T-helper 2 cell treated with Interferon-gamma antibody and Interleukin-4, amounts not matched to agents 5 μg/mL and 100 μg/mL, for 36 hours (primary cell): ENCODE measurements at places on chromosomes 6 and 20.
A peak's percentile ranks its signal among the peaks of the same experiment; 100 is the strongest.

DNA sequence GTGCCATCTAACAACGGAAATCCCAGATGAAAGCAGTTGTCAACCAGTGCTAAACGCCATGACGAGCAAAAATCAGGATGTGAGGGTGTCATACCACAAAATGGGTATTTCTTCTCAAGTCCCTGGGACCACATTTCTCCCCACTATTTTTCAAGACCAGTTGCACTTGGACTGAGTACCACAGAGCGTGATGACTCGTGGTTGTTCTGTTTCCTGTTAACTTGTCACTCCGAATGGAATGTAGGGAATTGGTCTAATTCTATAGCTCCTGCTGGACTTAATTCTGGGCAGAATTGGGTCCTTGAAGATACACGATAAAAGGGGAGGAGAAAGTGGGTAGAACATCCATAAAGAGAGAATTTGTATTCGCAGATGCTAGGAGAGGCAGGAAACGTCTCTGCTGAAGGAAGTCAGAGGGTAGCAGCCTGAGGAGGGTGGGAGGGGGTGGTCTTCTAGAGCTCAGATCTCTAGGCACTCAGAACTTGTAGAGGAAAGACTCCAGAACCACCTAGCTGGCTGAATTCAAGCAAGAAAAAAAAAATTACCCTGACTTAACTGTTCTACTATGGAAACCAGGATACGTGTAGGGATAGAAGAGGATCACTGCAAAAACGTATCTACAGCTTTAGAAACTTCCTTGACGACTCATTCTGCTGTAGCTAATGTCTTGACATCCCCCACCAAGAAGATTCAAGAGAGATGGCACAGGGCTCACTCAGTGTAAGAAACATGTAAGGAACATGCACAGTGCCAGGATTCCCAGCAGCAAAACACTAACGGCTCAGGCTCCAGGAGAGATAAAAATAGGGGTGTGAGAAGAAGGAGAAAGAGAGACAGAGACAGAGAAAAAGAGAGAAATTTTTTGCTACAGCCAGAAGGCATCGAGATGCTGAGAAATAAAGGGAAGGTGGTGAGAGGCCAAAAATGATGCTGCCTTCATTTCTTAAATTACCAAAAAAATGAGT, 494.7 kb downstream of the CD83 start:
- no peak for DNase-seq

- DNase-seq: no peak
Observed at GRCh38 chr20:47815416-47815806, 30.1 kb upstream of the SULF2 start.

DNA sequence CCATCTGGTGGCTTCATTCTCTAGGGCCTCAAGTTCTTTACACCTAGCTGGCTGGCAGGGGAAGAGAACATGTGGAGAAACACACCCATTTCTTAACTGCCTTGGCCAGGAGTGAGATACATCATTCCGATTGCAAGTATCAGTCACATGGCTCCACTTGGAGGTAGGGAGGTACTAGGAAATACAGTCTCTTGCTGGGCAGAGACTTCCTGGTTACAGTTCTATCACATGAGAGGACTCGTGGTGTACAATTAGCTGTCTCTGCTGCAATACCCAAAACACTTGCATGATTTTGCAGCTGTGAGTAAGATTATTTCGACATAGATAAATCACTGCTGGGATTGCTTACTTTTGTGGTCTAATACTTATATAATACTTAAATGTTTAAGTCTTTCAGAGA, 51.1 kb downstream of the GTF2H5 start:
- DNase-seq: no peak

GRCh38 chr6:101102702-101103101, 221.6 kb upstream of the ASCC3 start:
- DNase-seq: no peak

DNA sequence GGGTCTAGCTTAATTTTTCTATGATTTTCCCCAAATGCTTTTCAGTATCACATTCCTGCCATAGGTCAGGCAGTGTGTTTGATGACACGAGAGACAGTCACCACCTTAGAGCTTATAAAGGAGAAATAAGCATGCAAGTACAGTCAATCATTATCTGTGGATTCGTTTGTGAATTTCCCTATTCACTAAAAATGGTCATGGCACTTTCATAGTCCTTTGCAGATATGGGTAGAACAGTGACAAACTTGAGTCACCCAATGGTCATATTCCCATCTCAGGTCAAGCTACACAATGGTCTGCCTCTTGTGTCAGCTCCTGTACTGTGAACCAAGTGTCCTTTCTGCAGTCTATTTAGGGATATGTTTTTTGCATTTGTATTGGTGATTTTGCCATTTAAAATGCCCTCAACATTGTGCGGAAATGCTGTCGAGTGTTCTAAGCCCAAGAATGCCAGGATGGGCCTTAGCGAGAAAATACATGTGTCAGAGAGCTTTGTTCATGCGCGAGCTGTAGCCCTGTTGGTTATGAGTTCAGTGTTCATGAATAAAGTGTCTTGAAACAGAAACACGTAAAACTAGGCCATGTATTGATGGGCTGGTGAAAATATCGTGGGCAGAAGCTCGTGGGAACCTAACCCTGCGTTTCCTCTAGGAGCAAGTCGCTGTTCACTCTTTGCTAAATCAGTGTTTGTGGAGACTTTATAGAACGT, 19.8 kb downstream of the SUMO4 start:
- DNase-seq: no peak

- no peak for DNase-seq
Observed at GRCh38 chr6:154569156-154569862, 58.8 kb upstream of the CNKSR3 start.

DNA sequence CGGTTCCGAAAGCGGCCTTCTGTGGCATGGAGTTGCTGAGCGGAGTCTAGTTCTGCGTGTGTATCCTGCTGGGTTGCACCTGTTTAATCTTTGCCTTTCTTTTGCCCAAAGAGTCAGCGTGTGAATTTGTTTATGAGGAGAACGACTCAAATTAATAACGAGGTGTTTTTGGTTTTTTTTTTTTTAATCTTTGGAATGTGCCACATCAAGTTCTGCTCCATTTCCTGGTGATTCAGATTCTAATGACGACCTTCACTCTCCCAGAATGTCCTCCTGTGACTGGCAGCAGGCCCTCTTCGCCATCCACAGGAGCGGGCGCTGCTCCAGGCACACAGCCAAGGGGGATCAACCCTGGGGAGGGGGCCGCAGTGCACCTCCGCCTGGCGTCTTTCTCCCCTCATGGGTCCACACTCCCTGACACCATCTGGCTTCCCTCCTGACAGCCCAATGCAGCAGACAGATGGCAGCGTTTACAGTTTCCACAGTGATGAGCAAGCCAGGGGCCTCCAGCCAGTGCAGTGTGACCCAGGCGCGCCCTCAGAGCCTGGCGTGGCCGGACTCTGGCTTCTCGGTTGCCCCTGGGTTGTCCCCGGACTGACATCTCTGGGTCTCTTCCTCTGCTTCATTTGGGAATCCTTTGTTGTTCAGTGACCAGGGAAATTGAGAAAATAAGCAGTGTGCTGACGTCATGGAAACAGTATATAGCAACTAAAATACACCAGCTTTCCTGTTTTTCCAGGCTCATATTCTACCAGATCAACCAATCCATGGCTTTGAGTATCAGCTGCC, 27.5 kb upstream of the AFDN start:
- DNase-seq: no peak

DNA sequence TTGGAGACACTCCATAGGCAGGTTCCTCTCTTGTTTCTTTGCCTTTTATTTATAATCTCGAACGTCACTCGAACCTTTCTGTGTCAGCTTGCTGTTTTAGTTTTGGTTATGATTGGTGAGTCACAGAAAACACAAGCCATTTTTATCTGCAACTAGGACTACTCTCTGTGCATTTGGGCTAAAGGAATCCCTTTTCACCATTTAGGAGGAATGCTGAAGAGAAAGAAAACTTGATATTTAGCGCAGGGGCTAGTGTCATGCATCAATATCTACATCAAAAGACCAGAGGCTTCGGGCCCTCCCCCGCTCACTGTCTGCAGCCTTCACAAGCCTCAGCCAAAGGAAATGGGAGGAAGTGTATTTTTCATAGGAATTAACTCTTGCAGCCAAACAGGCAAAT, 507.8 kb upstream of the CITED2 start:
- no peak for DNase-seq

DNA sequence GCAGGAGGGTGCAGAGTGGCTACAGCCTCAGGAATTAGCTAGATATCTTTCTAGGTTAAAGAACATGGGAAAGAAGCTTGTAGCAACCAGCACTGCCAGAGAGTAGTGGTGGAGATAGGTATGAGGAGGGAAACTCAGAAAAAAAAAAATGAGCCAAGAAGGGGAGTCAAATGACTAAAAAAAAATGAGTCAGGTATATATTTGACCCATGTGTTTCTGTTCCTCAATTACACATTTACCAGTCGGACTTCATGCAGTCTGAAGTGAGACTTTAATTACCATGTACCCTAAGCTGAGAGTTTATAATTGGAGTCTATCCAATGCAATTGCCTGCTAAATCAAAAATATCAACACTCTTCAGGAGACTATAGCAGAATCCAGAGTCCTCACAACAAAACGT, 964.6 kb downstream of the HACE1 start:
- DNase-seq: no peak

DNA sequence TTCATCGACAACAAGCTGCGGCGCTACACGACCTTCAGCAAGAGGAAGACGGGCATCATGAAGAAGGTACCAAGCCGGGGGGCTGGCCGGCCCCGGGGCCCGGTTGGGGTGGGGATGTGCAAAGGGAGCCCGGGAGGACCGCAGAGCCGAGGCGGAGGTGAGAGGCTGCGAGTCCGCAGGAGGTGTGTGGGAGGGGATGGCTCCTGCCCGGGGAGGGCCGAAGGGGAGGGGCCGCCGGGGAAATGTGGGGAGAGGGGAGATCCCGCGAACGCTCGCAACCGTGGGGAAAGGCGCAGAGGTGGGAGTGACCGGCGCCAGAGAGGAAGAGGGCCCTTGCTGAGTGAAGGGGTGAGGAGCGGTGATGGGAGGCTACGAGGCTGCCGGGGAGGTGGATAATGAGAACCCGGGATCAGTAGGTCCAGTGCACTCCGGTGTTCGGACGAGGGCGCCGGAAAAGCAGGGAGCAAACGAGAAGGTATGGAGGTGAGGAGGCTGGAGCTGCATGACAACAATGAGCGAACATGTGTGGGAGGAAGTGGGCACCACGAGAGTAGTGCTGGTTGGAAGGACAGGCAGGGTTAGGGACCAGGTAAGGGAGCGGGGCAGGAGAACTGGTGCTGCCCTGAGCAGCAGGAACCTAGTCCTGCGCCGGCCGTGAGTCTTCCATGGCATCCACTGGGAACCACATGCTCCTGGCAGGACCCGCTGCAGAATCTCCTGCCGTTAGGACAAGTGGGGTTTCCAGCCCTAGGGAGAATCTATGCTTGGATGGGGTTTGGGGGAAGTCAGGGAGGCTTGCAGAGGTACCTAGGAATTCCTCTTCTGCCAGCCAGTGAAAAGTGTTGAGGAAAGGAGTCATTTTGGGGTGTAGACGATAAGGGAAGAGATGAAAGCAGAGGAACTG, 1.3 kb downstream of the SRF start:
- DNase-seq: peak; percentile 56

- DNase-seq: no peak
Observed at GRCh38 chr20:6714279-6714711, 53.2 kb upstream of the BMP2 start.

GRCh38 chr6:53614676-53615075, 50.9 kb downstream of the KLHL31 start:
- no peak for DNase-seq

DNA sequence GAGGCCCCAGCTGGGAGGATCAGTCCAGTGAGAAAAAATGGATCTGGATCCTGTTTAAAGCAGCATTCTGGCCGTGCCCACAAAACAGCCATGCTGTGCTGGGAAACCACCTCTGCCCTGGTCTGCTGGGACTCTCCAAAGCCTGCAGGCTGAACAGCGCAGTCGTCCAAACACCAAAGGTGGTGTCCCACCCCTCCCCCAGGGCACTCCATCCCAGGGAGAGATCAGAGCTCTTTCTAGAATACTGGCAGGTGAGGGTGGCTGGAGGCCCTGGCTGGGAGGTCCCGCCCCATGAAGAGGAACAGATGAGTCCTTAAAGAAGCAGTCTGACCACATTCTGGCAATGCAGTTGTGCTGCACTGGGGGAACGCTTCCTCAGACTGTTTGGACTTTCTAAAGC, 84.6 kb downstream of the MRAP2 start:
- no peak for DNase-seq

DNA sequence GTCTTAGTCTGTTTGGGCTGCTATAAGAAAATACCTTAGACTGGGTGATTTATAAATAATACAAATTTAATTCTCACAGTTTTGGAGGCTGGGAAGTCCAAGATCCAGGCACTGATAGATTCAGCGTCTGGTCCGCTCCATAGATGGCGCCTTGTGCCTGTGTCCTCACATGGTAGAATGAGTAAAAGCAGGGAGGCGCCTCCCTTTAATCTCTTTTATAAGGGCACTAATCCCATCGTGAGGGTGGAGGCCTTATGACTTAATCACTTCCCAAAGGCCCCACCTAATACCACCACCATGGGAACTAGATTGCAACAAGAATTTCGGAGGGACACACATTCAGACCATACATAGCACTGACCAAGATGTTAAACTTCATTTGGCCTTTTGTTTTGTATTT, 91.2 kb upstream of the TMEM181 start:
- no peak for DNase-seq

DNA sequence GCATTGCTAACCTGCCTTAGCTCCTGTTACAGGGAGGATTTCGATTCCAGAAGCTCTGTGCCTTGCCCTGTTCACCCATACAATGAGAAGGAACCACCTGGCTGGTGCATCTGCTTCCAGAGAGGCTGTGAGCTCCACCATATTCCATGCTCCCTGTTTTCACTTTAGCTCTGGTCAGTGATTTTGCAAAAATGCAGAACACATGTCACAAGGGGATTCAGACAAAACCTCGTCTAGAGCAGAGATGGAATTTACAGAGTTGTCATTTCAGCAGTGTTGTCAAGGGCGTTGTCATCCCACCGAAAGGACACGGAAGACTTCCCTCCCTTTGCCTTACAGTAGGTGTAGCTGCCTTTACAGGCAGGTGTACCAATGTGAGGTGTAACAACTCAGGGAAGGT, 223.0 kb upstream of the ARID1B start:
- no peak for DNase-seq

GRCh38 chr6:15460110-15460727, 202.6 kb downstream of the DTNBP1 start:
- no peak for DNase-seq

DNA sequence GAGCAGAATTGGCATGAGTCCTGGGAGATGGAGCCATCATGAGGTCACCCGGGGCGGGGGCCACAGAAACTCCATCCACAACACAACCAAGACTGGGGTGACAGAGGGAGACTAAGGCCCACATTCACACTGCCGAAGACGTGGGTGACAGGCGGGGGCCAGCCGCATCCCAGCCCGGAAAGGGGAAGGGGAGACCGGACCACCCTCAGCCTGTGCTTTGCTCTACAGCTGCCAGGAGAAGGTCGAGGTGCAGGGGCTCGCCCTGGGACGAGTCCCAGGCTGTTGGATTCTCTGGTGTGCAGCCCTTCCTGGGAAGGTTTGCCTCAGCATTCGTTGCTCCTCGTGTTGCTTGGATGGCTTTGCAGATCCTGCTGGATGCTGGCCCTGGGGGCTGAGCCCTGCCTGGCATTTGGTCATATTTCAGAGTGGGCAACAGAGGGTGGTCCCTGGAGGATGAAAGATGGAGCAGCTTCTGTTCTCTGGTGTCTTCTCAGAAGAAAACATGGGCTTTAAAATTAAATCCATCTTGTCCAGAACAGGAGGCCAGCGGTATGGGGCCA, 328.9 kb downstream of the TAF4 start:
- no peak for DNase-seq
